Activated CD8-positive, alpha-beta memory T cell treated with anti-CD3 and anti-CD28 coated beads for 1 hour (primary cell): ENCODE measurements at places on chromosomes 6 and 20.

DNA sequence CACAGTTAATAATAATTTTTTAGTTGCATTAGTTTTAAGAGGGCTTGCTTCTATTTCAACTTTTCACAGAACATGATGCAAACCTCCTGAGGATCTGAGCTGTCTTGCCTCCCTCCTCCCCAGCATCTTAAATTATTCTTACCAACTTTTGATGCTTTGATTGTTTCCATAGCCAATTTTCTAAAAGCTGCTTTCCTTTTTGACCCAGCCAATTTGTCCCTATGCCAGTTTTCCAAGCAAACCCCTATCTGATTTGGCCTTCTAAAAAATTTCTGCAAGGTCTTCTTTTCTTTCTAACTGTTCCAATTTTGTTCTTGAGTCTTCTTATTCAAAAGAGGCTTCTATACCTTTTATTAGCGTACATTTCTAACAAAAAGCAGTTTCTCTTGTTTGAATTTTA, 26.5 kb upstream of the SNAP25 start:
- no peak for DNase-seq

DNA sequence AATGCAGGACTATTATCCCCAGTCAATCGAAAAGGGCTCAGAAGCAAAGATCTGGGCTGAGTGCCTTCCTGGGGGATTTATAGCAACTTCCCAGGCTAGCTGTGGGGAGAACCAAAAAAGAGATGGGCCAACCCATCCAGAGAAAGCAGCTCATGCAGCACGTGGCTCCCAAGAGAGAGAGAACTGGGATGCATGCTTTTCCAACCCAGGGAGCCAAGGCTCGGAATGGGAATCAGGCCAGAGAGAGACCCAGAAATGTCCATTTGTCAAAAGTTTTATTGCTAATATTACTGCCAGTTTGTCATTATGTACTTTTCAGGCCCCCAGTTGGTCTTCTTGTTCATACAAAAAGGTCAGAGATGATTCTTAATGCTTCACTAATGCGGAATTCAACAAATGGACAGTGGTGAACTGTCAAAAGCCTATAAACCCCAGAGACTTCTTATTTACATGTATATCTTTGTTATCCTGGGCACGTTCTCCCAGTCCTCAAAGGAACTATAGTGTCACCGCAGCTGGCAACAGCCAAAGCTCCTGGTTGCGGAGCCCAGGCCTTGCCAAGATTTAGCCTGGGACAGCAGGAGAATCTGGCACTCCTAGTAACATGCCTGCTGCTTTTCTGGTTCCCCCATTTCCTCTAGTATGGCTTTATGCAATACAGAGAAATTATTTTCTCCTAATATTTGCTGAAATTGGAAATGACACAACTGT, 139.1 kb upstream of the POU3F2 start:
- no peak for DNase-seq

GRCh38 chr6:157561929-157562810, 181.2 kb downstream of the ZDHHC14 start:
- DNase-seq, result no peak

DNA sequence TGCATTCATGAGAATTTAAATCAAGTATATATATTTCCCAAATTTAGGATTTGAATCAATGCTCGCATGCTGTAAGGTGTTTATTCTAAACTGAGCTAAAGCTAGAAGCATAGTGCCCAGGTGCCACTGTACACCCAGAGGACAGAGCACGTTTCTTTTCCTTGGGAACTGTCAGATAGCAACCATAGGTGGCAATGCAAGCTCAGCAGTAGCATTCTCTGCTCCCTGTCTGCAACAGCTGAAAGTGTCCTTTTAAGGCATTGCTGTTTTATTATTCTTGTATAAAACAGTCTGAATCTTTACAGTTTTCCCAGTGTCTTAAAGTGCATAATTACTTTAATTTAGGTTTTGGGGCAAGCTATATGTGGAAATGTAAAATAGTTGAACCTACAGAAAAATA, 443.4 kb upstream of the MMS22L start:
- no peak for DNase-seq

DNA sequence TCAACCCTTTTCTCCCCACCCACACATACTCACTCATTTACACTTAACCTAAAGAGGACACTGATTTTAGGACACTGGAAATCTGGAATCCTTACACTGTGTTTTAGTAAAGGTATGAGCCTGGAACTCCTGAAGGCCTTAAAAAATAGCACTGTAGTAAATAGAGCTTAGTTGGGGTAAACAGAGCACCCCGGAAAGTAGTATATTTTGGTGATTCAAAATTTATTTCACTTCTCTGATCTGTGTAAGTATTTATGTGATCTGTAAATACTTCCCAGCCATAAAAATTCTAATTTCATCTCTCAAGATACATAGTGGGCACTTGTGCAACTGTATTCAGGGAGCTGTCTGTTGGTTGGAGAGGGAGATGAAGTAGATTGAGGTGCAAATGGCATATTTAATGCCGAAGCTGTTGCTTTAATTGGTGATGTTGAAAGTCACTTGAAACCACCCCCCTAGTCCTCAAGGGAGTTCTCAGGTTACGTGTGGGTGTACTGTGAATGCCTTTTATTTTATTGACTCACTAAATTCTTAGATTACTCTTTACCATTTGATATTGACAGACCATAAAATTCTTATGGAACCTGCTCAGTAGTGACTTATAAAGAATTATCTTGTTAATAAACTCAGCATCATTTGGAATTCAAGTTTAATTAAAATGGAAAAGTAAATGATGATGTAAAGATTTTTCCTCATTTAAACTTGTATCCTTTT, 154.9 kb downstream of the SOX4 start:
- DNase-seq, result no peak

- no peak for DNase-seq
Measured at GRCh38 chr6:170210651-170211403, 80.1 kb downstream of the DLL1 start.

DNA sequence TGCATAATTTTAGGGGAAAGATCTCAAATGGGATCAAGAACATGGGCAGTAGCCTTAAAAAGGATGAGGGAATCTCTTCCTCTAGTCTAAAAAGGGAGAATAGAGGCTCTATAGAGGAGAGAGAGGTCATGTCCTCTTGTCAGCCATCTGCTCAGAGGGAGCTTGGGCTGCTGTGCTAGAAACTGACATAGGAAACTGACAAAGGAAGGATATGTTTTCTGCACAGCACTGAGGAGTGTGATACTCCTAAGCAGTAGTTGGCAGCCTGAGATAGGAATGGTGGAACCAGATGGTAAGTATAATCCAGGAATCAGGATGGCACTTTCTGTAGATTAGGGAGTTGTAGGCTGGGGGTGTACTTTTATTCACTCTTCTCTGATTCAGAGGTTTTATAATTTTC, 59.2 kb downstream of the PTPRA start:
- no peak for DNase-seq

DNA sequence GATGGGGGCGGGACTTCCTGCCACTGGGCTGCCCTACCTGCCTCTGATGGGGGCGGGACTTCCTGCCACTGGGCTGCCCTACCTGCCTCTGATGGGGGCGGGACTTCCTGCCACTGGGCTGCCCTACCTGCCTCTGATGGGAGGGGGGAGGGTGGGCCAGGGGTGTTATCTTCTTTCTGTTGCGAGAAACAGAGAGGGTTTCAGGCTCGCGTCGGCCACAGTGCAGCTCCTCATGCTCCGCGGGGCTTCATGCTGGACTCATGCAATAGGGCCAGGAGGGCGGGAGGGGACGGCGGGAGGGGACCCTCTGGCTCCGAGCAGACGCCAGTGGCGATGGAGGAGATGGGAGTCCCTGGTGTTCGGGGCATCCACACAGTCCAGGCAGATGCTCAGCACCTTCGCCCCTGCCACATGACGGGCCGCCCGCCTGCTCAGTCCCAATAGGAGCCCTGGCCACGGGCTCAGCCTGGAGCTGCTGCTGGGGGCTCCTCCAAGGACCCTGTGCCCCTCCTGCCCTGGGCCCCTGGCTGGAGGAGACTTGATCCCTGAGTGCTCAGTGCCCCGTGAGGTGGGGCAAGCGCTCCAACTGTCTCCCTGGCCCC, 48.8 kb upstream of the CHRNA4 start:
- DNase-seq, result no peak

GRCh38 chr20:38599410-38599882, 2.2 kb upstream of the ARHGAP40 start:
- DNase-seq, result no peak

DNA sequence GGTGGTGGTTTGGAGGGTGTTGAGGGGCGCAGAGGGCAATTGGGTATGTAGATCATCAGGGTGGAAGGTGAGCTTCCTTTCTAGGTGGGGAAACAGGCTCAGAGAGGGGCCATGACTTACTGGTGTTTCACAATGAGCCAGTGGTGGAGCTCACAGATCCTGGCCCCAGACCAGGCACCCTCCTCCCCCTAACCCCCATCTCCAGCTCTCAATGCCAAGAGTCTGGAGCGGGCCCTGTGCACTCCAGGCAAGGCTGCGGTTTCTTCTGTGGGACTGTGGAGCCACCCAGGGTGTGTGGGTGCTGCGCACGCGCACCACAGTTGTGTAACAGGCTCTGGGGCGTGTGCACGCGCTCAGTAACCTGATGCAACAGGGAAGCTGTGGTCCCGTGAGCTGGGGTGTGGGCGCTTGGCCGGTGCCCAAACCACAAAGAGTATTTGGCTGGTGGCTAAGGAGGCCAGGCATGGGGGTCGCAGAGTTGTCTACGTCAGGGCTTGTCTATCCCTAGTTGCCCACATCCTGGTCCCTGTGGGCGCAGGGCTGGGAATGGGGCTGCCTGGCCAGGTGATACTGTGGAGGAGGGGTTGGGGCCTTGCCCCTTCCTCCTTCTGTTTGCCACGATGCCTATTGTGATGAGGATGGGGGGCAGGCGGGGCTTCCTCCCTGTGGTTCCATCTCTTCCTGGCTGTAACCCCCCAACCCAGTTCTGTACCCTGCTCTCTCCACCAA, 37.5 kb upstream of the MRPS18A start:
- DNase-seq, result peak; percentile 10

DNA sequence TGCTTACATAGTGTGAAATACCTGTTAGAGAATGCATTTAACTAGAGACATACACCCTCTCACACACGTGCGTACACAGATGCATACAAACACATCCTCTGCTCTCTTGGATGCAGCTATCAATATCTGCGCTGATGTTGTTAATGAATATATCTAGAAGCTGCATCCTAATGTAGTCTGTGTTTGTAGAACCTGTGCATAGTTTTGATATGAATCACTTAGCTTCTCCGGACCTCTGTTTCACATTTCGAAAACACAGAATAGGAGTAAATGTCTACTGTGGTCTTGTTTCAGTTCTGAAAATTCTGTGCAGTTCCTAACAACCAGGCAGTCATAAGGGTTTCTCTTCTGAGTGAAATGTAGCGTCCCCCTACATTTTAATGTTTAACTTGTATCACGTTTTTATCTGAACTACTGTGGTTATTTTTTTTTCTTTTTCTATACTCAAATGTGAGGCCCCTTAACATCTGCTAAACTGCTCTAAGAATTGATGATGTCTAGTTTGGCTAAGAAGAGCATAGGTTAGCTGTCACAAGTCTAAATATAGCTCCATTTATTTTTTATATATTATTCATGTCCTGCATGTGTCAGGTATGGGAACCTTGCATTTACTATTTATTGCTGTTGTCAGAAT, 254.5 kb downstream of the TMEM242 start:
- DNase-seq, result no peak

DNA sequence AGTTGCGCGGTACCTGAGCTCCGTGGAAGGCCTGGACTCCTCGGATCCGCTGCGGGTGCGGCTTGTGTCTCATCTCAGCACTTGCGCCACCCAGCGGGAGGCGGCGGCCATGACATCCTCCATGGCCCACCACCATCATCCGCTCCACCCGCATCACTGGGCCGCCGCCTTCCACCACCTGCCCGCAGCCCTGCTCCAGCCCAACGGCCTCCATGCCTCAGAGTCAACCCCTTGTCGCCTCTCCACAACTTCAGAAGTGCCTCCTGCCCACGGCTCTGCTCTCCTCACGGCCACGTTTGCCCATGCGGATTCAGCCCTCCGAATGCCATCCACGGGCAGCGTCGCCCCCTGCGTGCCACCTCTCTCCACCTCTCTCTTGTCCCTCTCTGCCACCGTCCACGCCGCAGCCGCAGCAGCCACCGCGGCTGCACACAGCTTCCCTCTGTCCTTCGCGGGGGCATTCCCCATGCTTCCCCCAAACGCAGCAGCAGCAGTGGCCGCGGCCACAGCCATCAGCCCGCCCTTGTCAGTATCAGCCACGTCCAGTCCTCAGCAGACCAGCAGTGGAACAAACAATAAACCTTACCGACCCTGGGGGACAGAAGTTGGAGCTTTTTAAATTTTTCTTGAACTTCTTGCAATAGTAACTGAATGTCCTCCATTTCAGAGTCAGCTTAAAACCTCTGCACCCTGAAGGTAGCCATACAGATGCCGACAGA, 9.9 kb downstream of the HEY2 start:
- DNase-seq, result no peak

- DNase-seq, result no peak
Measured at GRCh38 chr6:130933712-130934200, 106.5 kb downstream of the SMLR1 start.

DNA sequence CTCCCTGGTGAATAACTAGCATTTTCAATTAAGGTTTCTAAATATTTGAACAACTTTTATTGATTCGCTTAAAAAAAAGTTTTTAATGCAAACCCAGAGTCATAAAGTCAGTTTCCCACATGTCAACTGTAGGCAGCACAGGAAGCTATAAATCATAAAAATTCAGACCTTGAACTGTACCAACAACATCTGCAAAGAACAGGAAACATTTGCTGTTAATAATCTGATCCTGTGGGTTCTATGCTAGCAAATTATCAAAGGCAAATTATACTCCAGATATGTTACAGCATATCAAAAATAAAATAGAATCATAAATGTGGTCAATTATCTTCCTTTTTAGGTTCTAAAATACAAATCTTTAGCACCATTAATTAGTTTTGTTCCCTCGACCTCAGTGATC, 16.6 kb upstream of the MAP7 start:
- no peak for DNase-seq

DNA sequence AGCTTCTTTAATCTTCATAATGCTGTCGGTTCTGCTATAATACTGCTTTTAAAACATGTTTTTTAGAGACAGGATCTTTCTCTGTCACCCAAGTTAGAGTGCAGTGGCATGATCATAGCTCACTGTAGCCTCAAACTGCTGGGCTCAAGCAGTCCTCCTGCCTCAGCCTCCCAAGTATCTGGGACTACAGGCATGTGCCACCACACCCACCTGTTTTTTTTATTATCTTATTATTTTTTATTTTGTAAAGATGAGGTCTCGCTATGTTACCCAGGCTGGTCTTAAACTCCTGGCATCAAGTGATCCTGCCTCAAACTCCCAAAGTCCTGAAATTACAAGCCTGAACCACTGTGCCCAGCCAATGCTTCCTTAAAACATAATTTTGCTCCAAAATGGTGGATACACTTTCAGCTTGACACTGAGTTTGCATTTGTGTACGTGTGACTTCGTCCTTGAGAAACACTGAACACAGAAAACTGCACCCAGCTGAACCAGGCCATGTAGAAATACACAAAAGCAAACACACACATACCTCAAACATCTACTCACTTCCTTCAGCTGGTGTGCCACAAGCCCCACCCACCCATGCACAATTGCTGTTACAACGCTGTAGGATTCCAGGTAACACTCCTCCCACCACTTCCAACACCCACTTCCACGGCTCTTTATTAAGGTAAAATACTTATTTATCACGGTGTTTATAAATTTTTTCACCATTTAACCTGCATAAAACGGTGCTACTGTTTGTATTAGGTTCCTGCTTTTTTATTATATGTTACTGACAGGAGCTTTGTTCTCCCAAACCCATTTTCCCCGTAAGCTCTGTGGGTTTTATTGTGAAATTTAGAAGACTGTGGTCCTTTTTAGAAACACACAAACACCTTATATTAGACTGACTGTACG, 109.1 kb downstream of the TSHZ2 start:
- DNase-seq, result no peak

- no peak for DNase-seq
Measured at GRCh38 chr20:48015141-48015910, 230.0 kb upstream of the SULF2 start.

- DNase-seq, result no peak
Measured at GRCh38 chr6:74715355-74716085, 490.3 kb downstream of the COL12A1 start.
